ENCODE measurements at places on chromosomes 3 and 15.
A peak's percentile ranks its signal among the peaks of the same experiment; 100 is the strongest.

- no peak for DNase-seq
These were observed 325.5 kb downstream of the CHST2 start for GRCh38 chr3:143445118-143445517.

- DNase-seq = no peak
These were observed 588.9 kb downstream of the MFSD1 start for GRCh38 chr3:159390656-159391212.

DNA sequence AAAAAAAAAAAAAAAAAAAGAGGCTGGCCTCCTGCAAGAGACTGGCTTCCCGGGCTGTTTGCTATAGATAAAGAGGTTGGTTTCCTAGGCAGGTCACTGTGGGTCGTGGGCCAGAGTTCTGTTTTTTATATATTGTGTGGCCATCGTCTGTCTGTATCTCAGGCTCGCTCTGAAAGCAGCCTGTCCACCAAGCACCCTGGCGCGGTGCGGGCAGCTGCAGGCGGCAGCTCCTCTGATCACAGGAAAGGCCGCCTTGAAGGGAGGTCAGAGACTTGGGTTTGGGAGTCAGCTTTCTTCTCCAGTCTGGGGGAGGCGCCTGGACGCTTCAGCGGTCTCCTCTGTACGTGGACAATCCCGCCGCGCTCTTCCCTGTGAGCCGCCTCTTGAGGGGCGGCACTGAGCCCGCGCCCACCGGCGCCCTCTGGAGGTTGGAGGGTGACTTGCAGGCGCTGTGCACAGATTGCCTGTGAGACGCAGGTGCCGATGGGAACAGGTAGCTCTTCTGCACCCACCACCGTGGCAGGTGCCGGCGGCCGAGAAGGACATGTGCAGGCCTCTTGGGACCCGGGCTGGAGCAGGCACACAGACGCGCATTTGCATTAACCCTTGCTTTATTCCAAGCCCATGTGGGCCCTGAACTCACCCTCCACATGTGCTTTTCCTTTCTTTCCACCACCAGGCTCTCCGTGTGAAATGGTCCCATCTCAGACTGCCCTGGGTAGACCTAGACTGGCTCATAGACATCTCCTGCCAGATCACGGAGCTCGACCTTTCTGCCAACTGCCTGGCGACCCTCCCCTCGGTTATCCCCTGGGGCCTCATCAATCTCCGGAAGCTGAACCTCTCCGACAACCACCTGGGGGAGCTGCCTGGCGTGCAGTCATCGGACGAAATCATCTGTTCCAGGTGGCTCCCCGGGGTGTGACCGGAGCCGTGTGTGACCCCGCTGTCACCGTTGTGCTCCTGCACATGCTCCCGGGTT, 89.3 kb downstream of the LRRK1 start:
- no peak for DNase-seq

GRCh38 chr3:194301730-194302129, 49.4 kb downstream of the CPN2 start:
- no peak for DNase-seq

GRCh38 chr3:113005611-113006010, 14.8 kb downstream of the GTPBP8 start:
- DNase-seq = no peak

GRCh38 chr3:152419748-152420147, 151.0 kb downstream of the MBNL1 start:
- DNase-seq = no peak

- DNase-seq = no peak
These were observed 74.7 kb downstream of the ANKRD28 start for GRCh38 chr3:15722877-15723623.

- no peak for DNase-seq
These were observed 297.2 kb downstream of the CADM2 start for GRCh38 chr3:85255949-85256348.

GRCh38 chr3:4561661-4562060, 68.5 kb downstream of the ITPR1 start:
- no peak for DNase-seq

DNA sequence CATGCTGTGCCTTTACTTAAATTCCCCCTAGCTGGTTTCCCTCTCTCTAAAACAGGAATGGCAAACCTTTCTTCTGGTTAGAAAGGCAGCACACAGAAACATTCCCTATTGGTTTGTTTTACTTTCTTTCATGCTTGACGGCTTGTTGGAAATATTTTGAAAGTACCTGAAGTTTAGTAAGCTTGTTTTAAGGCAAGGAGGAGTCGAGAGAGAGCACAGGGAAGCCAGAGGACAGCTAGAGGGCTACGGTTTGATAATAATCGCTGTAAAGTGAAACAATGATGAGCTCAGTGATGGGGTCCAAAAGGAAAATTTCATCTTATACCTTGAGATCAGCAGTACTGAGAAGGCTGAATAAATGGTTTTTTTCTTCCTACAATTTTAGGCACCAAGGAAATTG, 64.1 kb downstream of the ATP13A4 start:
- no peak for DNase-seq

- no peak for DNase-seq
These were observed 41.6 kb downstream of the PYDC2 start for GRCh38 chr3:191502583-191502982.

- no peak for DNase-seq
These were observed 79.8 kb downstream of the SEMA5B start for GRCh38 chr3:122947738-122948137.

DNA sequence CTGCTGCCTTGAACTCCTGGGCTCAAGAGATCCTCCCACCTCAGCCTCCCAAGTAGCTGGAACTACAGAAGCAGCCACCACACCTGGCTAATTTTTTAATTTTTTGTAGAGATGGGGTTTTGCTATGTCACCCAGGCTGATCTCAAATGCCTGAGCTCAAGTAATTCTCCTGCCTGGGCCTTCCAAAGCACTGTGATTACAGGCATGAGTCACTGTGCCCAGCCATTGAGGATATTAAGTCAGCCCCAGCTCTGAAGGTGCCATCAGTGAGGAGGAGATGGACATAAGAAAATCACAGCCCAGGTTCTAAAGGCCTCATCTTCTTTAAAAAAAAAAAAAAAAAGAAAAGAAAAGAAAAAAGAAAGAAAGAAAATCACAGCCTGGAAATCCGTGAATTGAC, 26.6 kb upstream of the PSTPIP1 start:
- no peak for DNase-seq

DNA sequence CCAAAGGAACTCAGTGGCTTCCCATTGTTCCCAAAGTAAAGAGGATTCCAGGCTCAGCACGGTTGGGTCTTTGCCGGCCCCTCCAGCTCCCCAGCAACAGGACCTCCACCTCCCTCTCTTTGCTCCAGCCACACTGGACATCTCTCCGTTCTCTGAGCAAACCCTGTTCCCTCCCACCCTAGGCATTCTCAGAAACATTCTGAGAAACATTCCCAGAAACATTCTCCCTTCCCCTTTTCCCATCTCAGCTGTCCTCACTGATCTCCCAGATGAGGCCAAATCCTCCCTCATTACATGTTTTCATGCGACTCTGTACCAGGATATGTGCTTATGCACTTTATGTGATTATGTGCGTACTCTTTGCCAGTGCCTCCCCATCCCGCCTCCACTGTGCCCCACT, 14.1 kb downstream of the CCDC33 start:
- no peak for DNase-seq

DNA sequence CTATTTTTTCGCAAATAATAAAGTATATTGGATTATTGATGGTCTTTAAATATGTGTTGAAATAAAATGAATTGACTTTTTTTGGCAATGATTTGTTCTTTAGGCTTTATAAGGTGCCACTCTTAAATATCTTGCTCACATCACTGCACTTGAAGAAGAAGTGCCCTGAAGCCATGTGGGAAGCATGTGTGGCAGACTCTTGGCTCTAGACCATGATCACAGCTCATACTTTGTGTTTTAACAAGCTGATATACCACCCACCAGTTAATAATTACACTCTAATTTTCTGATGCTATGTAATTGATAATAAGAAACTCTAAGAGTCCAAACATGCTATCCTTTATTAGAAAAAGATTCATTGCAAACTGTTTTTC, 52.1 kb upstream of the TGFBR2 start:
- no peak for DNase-seq

DNA sequence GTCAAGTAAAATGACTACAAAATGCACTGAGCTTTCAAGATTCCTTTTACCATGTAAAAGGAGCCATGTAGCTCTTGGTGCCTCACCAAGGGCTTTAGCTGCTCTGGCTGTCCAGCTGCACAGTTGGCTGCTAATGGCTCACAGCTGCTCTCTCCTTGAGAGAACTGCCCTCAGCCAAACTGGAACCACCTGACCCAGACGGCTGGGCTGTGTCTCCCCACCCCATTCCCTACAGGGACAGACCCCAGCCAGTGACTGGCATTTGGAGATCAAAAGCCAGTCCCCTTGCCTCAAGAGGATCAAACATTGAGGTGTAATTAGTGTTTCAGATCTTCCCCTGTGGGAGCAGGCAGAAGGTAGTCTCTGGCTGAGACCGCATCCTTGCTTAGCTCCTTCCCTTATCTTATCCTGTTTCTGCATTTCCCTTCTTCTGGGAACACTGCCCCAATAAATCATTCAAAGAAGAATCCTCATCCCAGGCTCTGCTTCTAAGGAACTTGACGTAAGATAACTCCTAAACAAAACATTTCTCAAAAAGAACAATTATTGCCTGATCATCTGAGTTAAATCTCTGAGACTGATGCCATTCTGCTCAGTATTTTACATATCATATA, 28.6 kb upstream of the UBE2E2 start:
- DNase-seq = no peak

DNA sequence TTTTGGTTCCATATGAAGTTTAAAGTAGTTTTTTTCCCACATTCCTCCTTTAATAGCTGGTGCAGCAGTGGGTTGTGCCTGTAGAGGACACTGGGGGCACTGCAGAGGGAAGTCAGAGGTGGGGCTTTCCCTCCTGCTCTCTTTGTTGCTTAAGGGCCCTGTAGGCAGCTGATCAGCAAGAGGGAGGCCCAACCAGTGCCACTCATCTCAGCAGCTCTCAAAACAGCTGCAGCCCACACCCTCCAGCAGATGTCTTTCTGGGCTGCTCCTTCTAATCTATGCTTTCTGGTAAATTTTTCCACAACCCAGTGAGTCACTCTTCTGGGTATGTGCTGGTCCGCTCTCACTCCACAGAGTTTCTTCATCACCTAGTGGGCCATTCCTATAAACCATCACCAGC, 263.8 kb downstream of the FEZF2 start:
- peak; percentile 93 for DNase-seq

DNA sequence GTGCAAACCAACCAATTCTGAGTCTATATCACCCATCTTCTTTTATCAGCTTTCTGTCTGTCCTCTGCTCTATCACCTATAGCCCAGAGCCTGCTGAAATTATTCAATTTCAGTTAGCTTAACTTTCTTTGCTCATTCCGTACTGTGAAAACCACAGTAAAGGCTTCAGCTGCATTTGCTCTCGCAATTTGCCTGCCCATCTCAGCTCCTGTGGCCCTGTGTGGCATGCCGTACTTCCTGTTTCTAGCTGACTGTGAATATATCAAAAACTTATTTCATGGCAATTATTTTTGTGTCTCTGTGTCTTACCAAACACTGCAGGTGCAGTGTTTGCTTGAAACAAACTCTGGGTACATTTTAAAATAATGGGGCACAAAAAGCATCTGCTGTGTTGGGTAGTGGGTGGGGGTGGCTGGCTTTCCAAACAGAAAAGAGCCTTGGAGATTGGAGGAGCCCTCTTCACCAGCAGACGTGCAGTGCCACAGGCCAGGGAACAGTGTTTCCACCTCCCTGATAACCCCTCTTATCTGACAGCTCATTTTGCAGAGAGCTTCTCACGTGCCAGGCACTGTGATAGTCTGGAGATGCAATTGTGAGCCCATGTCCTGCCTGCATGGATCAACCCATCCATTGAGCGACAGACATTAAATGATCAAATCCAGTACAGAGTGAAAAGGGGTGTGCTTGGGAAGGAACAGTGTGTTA, 45.2 kb downstream of the GASK1A start:
- DNase-seq = no peak

DNA sequence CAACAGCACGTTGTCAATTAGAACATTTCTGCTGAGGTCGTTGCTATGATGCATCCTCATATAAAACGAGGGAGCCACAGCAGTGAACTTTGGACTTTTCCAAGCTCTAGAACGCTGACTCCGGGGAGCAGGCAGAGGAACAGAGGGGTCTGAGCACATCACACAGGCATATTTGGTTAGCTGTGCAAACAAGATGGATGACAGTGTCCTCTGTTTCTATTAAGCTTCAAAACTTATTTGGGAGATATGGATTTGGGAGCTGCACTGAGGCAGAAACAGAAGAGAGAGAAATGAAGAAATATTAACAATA, 278.0 kb upstream of the TBL1XR1 start:
- no peak for DNase-seq

GRCh38 chr15:86316726-86317383, 237.2 kb downstream of the AGBL1 start:
- DNase-seq = no peak

- no peak for DNase-seq
These were observed 7.9 kb upstream of the DOCK3 start for GRCh38 chr3:50666837-50667236.

- peak; percentile 55 for DNase-seq
These were observed 114.8 kb downstream of the FILIP1L start for GRCh38 chr3:99999536-99999935.

GRCh38 chr3:117278424-117279190, 569.0 kb downstream of the TUSC7 start:
- no peak for DNase-seq

DNA sequence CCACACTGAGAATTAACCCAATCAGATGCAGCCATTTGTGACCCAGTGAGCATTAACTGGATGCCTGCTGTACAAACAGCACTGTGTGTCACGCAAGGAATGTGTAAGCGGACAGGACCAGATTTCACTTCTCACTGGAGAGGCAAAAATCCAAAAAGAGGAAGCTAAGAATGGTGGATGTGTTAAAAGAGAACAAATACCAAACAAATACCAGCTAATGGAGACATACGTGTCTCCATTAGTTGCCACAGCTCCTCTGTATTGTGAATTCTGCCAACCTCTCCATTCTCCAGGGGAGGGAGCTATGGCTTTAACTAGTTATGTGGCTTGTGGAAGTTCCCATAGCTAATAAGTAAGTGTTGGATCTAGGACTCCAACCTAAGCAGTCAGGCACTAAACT, 2.6 kb downstream of the LTF start:
- no peak for DNase-seq

GRCh38 chr15:90053685-90054466, 48.4 kb downstream of the IDH2 start:
- no peak for DNase-seq

DNA sequence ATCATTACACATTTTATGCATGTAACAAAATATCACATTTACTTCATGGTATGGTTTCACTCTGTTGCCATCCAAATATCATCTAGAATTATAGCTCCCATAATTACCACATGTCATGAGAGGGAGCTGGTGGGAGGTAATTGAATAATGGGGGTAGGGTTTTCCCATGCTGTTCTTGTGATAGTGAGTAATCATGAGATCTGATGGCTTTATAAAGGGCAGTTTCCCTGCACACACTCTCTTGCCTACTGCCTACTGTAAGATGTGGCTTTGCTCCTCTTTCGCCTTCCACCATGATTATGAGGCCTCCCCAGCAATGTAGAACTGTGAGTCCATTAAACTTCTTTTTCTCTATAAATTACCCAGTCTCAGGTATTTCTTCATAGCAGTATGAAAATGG, 123.4 kb downstream of the SATB1 start:
- DNase-seq = no peak

Measured in AG09309 (cell line).